Activated CD4-positive, alpha-beta T cell treated with anti-CD3 and anti-CD28 coated beads, Interleukin-2, amount 10 ng/mL, durations not matched to agents 7 days and 5 days (primary cell): ENCODE measurements at places on chromosomes 13 and 19.

- DNase-seq: no peak
Observed at GRCh38 chr19:54307389-54308020, 5.5 kb downstream of the LILRA5 start.

- no peak for DNase-seq
Observed at GRCh38 chr19:46390121-46390858, 23.1 kb downstream of the CCDC8 start.

DNA sequence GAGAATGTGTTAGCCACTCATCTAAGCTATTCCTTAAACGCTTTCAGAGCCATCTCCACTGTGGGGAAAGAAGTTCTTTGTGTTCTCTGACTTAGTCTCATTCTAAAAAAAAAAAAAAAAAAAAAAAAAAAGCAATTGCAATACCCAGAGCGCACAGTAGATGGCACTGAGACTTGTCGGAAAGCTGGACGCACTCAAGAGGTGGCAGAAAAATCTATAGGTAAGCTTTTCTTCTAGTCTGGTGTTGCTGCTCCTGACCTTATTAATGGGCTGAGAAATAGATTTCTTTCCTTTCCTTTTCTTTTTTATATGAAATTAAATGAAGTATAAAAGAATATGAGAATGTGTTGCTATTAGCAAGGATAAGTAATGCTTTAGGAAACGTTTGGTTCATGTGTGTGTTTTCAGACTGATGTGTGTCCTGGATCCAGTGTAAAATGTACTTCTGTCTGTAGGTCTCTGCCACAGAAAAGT is 4.7 kb upstream of the GJB2 start:
- DNase-seq: peak; percentile 27

GRCh38 chr19:55173714-55174409 is 6.2 kb downstream of the SYT5 start:
- peak; percentile 39 for DNase-seq

GRCh38 chr13:105611424-105611823 is 924.0 kb downstream of the EFNB2 start:
- no peak for DNase-seq

DNA sequence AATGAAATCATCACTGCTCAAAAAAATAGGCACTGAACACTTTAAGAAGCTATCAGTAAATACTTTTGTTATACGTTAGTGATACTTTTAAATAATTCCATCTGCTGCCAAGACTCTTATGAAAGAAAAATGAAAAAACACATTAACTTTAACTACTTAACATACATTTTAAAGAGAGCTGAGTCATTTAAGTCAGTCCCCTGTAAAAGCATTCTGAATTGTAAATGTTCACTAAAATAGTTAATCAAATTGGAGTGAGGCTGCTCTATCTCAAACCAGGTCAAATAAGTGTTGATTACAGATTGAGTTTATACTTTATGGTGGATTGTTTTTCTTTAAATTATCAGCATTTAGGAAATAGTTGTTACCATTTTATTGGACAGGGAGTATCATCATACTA is 274.2 kb downstream of the MYO16 start:
- no peak for DNase-seq

GRCh38 chr19:1844513-1845124 is 3.7 kb downstream of the REXO1 start:
- no peak for DNase-seq

DNA sequence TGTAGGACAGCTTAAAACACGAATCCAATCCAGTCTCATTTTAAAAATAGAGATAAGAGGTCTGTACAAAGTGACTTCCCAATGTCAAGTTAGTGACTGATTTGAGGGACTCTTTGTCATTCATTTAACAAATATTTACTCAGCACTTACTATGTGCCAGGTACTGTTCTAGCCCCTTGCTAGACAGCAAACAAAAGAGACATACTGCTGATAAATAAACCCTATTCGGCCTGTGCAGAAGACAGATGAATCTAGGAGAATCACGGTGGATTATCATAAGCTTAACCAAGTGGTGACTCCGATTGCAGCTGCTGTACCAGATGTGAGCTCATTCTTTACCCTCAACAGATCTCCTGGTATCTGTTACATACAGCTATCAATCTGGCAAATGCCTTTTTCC is 6.4 kb upstream of the ELF1 start:
- no peak for DNase-seq

- DNase-seq: no peak
Observed at GRCh38 chr13:112246731-112247470, 129.3 kb upstream of the SPACA7 start.

GRCh38 chr13:72622546-72622945 is 104.9 kb downstream of the MZT1 start:
- no peak for DNase-seq

DNA sequence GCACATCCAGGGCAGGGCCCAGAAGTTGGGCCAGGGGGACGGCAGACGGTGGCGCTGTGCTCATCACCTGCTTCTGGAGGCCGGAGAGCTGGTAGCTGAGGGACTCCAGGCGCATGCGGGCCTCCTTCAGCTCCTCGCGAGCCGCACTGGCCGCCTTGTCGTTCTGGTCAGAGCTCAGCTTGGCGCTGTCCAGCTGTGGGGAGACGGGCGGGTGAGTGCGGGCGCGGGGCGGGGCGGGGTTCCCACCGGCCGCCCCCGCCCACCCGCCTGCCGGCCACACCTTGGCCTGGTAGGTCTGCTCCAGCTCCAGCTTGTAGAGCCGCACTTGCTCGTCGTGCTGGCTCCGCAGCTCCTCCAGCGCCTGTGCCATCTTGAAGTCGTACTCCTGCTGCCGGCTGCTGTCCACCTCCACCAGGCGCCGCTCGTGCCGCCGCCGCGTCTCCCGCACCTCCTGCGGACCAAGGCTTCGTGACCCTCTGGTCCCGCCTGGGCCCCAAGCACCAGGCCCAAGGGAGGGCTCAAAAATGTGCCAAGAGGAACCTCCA is 7.4 kb upstream of the TIMM13 start:
- no peak for DNase-seq

- no peak for DNase-seq
Observed at GRCh38 chr19:13036366-13036976, 41.2 kb downstream of the NFIX start.

DNA sequence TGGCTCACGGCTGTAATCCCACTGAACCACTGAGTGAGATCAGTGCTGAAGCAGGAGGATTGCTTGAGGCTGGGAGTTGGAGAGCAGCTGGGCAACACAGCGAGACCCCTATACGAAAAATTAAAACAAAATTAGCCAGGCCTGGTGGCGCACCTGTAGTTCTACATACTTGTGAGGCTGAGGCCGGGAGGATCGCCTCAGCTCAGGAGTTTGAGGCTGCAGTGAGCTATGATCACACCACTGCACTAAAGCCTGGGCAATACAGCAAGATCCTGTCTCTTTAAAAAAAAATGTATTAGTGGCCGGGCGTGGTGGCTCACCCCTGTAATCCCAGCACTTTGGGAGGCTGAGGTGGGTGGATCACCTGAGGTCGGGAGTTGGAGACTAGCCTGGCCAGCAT is 6.3 kb upstream of the SELENOV start:
- DNase-seq: no peak

DNA sequence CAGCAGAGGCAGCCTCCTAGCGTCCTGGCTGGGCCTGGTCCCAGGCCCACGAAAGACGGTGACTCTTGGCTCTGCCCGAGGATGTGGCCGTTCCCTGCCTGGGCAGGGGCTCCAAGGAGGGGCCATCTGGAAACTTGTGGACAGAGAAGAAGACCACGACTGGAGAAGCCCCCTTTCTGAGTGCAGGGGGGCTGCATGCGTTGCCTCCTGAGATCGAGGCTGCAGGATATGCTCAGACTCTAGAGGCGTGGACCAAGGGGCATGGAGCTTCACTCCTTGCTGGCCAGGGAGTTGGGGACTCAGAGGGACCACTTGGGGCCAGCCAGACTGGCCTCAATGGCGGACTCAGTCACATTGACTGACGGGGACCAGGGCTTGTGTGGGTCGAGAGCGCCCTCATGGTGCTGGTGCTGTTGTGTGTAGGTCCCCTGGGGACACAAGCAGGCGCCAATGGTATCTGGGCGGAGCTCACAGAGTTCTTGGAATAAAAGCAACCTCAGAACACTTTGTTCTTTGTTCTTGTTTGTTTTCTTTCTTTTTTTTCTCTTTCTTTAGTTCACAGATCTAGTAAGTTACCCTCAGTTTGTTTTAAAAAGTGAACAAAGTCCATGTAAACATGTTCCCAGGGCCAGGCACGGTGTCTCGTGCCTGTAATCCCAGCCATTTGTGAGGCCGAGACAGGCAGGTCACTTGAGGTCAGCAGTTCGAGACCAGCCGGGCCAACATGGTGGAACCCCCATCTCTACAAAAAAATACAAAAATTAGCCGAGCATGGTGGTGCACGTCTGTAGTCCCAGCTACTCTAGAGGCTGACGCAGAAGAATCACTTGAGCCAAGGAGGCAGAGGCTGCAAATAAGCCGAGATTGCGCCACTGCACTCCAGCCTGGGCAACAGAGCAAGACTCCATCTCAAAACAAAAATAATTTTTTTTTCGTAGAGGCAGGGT is 10.2 kb downstream of the ANGPTL4 start:
- no peak for DNase-seq

- no peak for DNase-seq
Observed at GRCh38 chr19:54469496-54469934, 3.6 kb downstream of the CDC42EP5 start.
